Stimulated activated CD4-positive, alpha-beta T cell treated with anti-CD3 and anti-CD28 coated beads, Interleukin-2, amount 100 ng/mL, for 24 hours (primary cell): ENCODE measurements at places on chromosomes 2 and 18.

- no peak for DNase-seq
These were observed 6.2 kb upstream of the EHD3 start for GRCh38 chr2:31227711-31228125.

DNA sequence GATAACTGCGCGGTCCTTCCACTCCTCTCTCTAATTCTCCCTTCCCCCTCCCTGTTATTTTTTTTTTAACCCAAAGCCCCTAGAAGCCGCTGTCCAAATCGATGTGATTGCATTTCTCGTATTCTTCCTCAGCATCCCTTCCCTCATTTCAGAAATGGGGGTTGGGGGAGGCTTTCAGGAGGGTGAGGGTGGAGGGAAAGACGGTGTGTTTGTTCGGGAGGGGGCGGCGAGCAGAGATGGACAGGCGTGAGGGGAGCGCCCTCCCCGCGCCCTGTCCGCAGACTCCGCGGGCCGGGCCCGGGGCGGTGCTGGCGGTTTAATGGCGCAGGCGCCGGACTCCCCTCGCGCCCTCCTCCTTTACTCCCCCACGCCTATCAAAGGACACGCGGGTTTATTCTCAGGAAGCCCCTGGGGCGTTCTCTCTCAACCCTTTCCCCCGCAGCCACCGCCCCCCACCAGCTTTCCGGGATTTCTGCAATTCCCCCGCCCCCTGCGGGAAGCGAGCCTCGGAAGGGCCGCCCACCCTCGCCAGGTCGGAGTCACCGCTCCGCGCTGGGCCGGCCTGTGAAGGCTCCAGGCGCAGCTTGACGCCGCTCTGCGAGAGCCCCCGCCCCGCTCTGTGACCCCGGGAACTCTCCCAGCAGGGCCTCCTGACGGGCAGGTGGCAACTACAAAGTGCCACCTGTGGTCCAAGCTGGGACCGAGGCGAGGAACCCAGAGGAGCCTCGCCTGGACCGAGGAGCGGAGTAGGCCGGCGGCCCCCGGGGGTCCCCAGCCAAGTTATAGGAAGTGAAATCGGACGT, 981 bp downstream of the ST8SIA3 start:
- no peak for DNase-seq

- peak; percentile 79 for DNase-seq
These were observed 64.0 kb downstream of the INPP4A start for GRCh38 chr2:98508709-98509066.

GRCh38 chr18:42113529-42114191, 158.6 kb downstream of the PIK3C3 start:
- no peak for DNase-seq

DNA sequence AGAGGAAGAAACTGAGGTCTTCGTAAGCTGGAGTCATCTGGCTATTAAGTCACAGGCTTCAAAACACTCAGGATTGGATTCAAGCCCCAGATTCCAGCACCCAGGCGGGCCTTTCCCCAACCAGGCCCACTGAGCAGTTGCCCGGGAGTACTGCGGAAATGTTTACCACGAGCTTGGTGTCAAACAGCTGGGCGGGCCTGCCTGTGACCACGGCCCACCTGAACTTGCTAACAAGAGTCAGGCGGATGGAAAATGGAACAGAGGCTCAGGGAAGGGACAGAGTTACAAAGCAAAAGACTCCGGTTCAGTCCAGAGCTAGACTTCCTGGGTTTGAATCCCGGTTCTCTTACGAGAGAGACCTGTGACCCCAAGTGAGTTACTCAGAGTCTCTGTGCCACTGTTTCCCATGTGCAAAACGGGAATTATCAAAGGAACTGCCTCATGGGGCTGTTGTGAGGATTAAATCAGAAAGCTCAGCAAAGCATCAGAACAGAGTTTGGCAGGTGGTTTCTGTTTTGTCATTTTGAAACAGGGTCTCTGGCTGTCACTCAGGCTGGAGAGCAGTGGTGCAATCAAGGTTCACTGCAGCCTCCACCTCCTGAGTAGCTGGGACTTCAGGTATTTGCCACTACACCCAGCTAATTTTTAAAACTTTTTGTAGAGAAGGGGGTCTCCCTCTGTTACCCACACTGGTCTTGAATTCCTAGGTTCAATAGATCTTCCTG, 49.0 kb upstream of the TFCP2L1 start:
- no peak for DNase-seq

GRCh38 chr2:128361376-128362131, 42.9 kb upstream of the HS6ST1 start:
- no peak for DNase-seq
